ENCODE measurements at places on chromosomes 2 and 18.

DNA sequence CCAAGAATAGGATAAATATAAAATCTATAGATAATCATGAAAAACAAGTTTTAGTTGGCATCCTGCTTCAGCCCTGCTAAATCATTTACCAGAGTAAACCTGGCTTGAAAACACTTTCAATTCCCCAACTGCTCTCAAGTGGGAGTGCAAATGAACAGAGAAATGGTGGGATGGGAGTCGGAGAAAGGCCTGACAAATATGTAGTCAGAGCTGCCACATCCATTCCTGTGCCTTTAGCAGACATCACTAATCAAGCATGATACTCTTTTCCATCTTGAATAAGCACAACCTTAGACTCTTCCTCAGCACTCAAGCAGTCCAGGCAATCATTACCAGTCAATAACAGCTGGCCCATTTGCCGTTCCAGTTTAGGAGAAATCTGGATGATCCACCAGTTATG is 101.3 kb downstream of the ANKRD44 start:
- H3K4me1 ChIP-seq: peaks cover 76% of the 10 kb centered on the region
- H3K27ac ChIP-seq: peak overlapping the region; percentile 61
- no peak for DNase-seq

DNA sequence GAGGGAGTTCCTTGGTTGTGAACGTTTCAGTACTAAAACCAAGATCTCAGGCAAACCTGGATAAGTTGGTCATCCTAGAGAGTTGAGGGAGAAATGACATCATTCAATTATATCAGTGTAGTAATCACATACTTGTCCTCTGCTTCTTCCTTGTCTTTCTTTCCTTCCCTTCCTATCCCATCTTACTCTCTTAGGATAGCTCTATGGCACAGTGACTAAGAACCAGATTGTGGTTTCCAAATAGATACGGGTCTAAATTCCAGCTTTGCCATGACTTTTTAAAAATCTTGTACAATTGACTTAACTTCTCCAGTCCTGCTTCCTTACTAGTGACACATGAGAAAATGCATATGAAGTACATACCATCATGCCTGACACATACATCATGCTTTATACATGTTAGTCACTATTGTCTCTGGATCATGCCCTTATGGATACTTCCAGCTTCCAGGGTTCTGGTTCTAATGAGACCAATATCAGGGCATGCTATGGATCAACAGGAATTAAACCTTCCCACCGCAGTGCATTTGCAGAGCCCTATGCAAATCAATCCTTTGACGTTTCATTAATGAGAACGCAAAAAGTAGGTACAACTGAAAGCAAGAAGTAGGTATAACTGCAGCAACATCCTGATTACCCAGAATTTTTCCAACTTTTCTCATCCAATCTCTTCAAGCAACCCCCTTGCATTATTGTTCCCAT is 168.0 kb upstream of the KLF7 start:
- H3K36me3 ChIP-seq: no peaks in the 10 kb centered on the region
- H3K4me3 ChIP-seq: no peak overlapping the region
- H3K4me1 ChIP-seq: peaks cover 33% of the 10 kb centered on the region
- H3K27me3 ChIP-seq: no peaks in the 10 kb centered on the region

- no peaks in the 10 kb centered on the region for H3K27me3 ChIP-seq
- H3K4me1 ChIP-seq: no peaks in the 10 kb centered on the region
- no peak overlapping the region for H3K4me3 ChIP-seq
- H3K36me3 ChIP-seq: no peaks in the 10 kb centered on the region
- DNase-seq: no peak
Measured at GRCh38 chr18:23283916-23284430, 148.7 kb downstream of the CABLES1 start.

GRCh38 chr2:60513191-60513590 is 40.3 kb downstream of the BCL11A start:
- H3K27ac ChIP-seq: no peak overlapping the region
- H3K27me3 ChIP-seq: no peaks in the 10 kb centered on the region
- no peaks in the 10 kb centered on the region for H3K4me1 ChIP-seq
- no peak for DNase-seq
- H3K36me3 ChIP-seq: no peaks in the 10 kb centered on the region

DNA sequence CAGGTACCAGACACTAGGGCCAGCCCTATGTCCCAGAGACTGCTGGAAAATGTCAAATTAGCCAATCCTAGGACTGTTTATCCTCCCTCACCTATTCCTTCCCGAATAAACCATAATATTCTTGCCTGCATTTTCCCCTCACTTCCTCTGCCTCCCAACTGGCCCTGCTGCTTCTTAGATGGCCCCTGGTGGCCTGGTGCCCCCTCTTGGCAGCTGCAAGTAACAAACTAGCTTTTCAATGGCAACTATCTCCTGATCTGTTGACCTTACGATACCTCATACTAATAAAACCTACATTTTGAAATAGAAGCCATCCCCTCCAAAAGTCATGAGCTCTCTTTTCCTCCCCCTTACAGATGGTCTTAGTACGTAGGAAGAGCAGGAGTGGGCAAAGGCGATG is 132.0 kb downstream of the ALPK2 start:
- DNase-seq: no peak
- H3K4me1 ChIP-seq: no peaks in the 10 kb centered on the region
- H3K4me3 ChIP-seq: no peak overlapping the region

GRCh38 chr2:99710721-99711120 is 220.9 kb upstream of the REV1 start:
- H3K27me3 ChIP-seq: no peaks in the 10 kb centered on the region
- H3K36me3 ChIP-seq: no peaks in the 10 kb centered on the region
- DNase-seq: no peak
- no peak overlapping the region for H3K4me3 ChIP-seq

GRCh38 chr2:159213296-159213695 is 73.2 kb downstream of the WDSUB1 start:
- H3K4me3 ChIP-seq: no peak overlapping the region
- no peaks in the 10 kb centered on the region for H3K4me1 ChIP-seq
- no peaks in the 10 kb centered on the region for H3K27me3 ChIP-seq
- no peak for DNase-seq
- H3K36me3 ChIP-seq: peaks cover 3% of the 10 kb centered on the region

DNA sequence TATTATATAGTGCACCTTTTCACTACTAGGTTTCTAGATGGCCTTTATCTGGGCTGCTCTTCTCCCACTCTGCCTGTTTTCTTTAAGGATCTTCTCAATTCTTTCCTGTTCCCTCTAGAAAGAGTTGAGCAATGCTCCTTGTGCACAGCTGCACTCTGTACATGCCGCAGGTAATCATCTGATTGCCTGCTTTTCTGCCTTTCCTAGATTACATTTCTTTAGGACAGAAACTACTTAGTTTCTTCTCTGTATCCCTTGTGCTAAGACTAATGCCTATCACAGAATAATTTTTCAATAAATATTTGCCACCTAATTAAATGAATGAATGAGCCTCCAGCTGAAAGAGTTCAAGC is 802.4 kb upstream of the ID2 start:
- H3K27me3 ChIP-seq: no peaks in the 10 kb centered on the region
- H3K27ac ChIP-seq: no peak overlapping the region
- no peaks in the 10 kb centered on the region for H3K4me1 ChIP-seq
- no peaks in the 10 kb centered on the region for H3K36me3 ChIP-seq
- H3K4me3 ChIP-seq: no peak overlapping the region

GRCh38 chr2:202032846-202033316 is 774 bp upstream of the FZD7 start:
- H3K4me3 ChIP-seq: peak overlapping the region; percentile 65
- peaks cover 4% of the 10 kb centered on the region for H3K36me3 ChIP-seq
- peaks cover 11% of the 10 kb centered on the region for H3K4me1 ChIP-seq

GRCh38 chr2:179745635-179746256 is 115.7 kb downstream of the ZNF385B start:
- no peaks in the 10 kb centered on the region for H3K27me3 ChIP-seq
- no peak overlapping the region for H3K4me3 ChIP-seq
- no peaks in the 10 kb centered on the region for H3K36me3 ChIP-seq
- no peak overlapping the region for H3K27ac ChIP-seq
- no peaks in the 10 kb centered on the region for H3K4me1 ChIP-seq
- no peak for DNase-seq

GRCh38 chr2:11829324-11829946 is 83.0 kb downstream of the LPIN1 start:
- H3K4me3 ChIP-seq: no peak overlapping the region
- no peaks in the 10 kb centered on the region for H3K27me3 ChIP-seq
- peak overlapping the region; percentile 42 for H3K27ac ChIP-seq
- peaks cover 14% of the 10 kb centered on the region for H3K4me1 ChIP-seq

GRCh38 chr2:171893196-171893823 is 734 bp downstream of the SLC25A12 start:
- no peak overlapping the region for H3K27ac ChIP-seq
- no peak for DNase-seq
- H3K27me3 ChIP-seq: no peaks in the 10 kb centered on the region
- H3K4me1 ChIP-seq: peaks cover 26% of the 10 kb centered on the region
- H3K36me3 ChIP-seq: no peaks in the 10 kb centered on the region

- no peaks in the 10 kb centered on the region for H3K4me1 ChIP-seq
- no peaks in the 10 kb centered on the region for H3K36me3 ChIP-seq
- DNase-seq: no peak
- H3K27me3 ChIP-seq: no peaks in the 10 kb centered on the region
- H3K27ac ChIP-seq: peak overlapping the region; percentile 98
- H3K4me3 ChIP-seq: no peak overlapping the region
Measured at GRCh38 chr2:201114846-201115245, 1.1 kb upstream of the CFLAR start.

DNA sequence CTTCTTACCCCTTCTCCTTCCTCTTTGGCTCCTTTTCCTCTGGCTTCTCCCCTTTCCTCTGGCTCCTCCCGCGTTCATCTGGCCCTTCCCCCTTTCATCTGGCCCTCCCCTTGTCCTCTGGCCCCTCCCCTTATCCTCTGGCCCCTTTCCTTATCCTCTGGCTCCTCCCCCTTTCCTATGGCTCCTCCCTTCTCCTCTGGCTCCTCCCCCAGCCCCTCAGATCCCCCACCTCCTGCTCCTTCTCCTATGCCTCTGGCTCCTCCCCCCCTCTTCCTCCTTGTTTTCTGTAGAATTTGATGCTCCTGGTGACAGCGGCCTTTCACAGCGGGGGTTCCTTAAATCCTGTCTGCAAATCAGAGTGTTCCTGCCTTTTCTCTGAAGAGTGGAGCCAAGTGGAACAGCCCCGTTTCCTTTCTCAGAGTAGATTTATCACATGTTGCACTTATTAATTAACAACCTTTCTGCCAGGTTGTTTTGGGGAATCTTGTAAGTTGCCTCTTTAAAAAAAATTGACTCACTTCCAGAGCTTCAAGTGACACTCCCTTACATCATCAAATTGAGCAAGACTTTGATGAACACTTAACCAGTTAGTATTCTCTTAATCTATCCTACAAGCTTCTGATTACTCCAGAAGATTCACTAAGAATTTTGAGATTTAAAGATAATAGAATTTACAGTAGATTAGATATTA is 27.9 kb downstream of the FABP1 start:
- no peak overlapping the region for H3K4me3 ChIP-seq
- no peaks in the 10 kb centered on the region for H3K36me3 ChIP-seq
- peaks cover 4% of the 10 kb centered on the region for H3K4me1 ChIP-seq

DNA sequence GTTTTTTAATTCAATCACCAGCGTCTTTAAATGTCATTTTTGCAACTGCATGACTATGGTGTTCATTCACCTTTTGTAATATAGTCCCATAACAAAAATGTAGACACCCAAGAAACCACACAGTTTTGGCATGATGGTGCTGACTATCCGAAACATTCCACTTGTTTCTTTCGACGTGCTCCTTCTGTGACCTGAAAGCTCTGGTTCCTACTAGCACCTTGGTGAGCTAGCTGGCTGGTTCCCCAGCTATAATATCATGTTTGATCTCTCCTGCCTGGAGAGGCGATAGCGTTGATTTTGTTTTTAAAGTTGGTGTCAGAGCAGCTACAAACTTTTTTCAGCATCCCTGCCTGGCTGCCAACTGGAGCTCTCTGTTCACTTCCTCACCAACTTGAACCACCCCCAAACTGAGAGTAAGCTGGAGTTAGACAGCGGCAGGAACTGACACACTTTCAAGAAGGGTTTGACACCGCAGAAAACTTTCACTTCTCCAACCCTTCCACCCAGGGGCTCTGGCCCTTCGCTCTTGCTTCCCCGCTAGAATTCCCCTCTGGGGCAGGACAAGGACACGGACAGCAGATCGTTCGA is 1.1 kb downstream of the ATAD2B start:
- no peaks in the 10 kb centered on the region for H3K27me3 ChIP-seq
- peak overlapping the region; percentile 83 for H3K4me3 ChIP-seq
- peak; percentile 64 for DNase-seq
- no peaks in the 10 kb centered on the region for H3K36me3 ChIP-seq
- H3K4me1 ChIP-seq: peaks cover 51% of the 10 kb centered on the region

GRCh38 chr2:144430722-144431391 is 89.1 kb downstream of the ZEB2 start:
- no peaks in the 10 kb centered on the region for H3K4me1 ChIP-seq
- no peak for DNase-seq
- no peaks in the 10 kb centered on the region for H3K36me3 ChIP-seq
- H3K4me3 ChIP-seq: peak overlapping the region; percentile 10
- H3K27ac ChIP-seq: peak overlapping the region; percentile 73

GRCh38 chr2:175030380-175031271 is 25.4 kb upstream of the CHN1 start:
- DNase-seq: no peak
- H3K27ac ChIP-seq: no peak overlapping the region
- H3K4me3 ChIP-seq: no peak overlapping the region
- no peaks in the 10 kb centered on the region for H3K36me3 ChIP-seq

GRCh38 chr18:76979906-76980305 is 152.7 kb downstream of the MBP start:
- peaks cover 27% of the 10 kb centered on the region for H3K4me1 ChIP-seq
- no peaks in the 10 kb centered on the region for H3K36me3 ChIP-seq
- H3K4me3 ChIP-seq: no peak overlapping the region
- no peaks in the 10 kb centered on the region for H3K27me3 ChIP-seq

GRCh38 chr2:58634653-58635370 is 393.7 kb upstream of the FANCL start:
- no peak overlapping the region for H3K4me3 ChIP-seq
- no peaks in the 10 kb centered on the region for H3K27me3 ChIP-seq
- DNase-seq: no peak
- H3K27ac ChIP-seq: no peak overlapping the region

GRCh38 chr2:25537526-25537925 is 135.9 kb downstream of the DTNB start:
- H3K4me1 ChIP-seq: no peaks in the 10 kb centered on the region
- H3K4me3 ChIP-seq: no peak overlapping the region
- peaks cover 19% of the 10 kb centered on the region for H3K36me3 ChIP-seq
- H3K27ac ChIP-seq: no peak overlapping the region
- H3K27me3 ChIP-seq: no peaks in the 10 kb centered on the region

- no peak overlapping the region for H3K27ac ChIP-seq
- no peak for DNase-seq
- H3K36me3 ChIP-seq: no peaks in the 10 kb centered on the region
Measured at GRCh38 chr2:71466301-71467179, 13.2 kb downstream of the DYSF start.

GRCh38 chr2:221571025-221571550 is 1.0 kb downstream of the EPHA4 start:
- no peaks in the 10 kb centered on the region for H3K36me3 ChIP-seq
- H3K4me1 ChIP-seq: peaks cover 44% of the 10 kb centered on the region
- no peak for DNase-seq
- peaks cover 49% of the 10 kb centered on the region for H3K27me3 ChIP-seq
- peak overlapping the region; percentile 87 for H3K27ac ChIP-seq

GRCh38 chr2:70725505-70725904 is 42.5 kb downstream of the ADD2 start:
- DNase-seq: no peak
- H3K4me1 ChIP-seq: no peaks in the 10 kb centered on the region
- no peaks in the 10 kb centered on the region for H3K36me3 ChIP-seq
- no peak overlapping the region for H3K27ac ChIP-seq
- H3K4me3 ChIP-seq: no peak overlapping the region
- H3K27me3 ChIP-seq: no peaks in the 10 kb centered on the region

Measured in tibial nerve (tissue), 4 donors.